Neural crest cell (in vitro differentiated cells): ENCODE measurements at places on chromosomes 5 and 9. TPM values are rescaled to one million over a fixed set of nuclear protein-coding genes. Genes with fewer than 3 reads are reported as not detected.

The SLIT3 gene
- total RNA-seq = 12.6 and 13.3 TPM in 2 replicates

The SLCO6A1 gene
- 3.9 and 4.4 TPM in 2 replicates for total RNA-seq

The TAS2R1 gene
- total RNA-seq = not detected in 2 replicates

The FGFR4 gene
- 5.4 and 7.1 TPM in 2 replicates for total RNA-seq

The HAVCR1 gene
- not detected in 2 replicates for total RNA-seq

The PKN3 gene
- total RNA-seq = 28.0 and 30.0 TPM in 2 replicates

The LTC4S gene
- 2.4 and 3.3 TPM in 2 replicates for total RNA-seq
